LoVo (cell line): ENCODE measurements at places on chromosomes 12 and 14.

GRCh38 chr12:25319233-25319984 is 68.7 kb upstream of the KRAS start:
- no peak for DNase-seq

DNA sequence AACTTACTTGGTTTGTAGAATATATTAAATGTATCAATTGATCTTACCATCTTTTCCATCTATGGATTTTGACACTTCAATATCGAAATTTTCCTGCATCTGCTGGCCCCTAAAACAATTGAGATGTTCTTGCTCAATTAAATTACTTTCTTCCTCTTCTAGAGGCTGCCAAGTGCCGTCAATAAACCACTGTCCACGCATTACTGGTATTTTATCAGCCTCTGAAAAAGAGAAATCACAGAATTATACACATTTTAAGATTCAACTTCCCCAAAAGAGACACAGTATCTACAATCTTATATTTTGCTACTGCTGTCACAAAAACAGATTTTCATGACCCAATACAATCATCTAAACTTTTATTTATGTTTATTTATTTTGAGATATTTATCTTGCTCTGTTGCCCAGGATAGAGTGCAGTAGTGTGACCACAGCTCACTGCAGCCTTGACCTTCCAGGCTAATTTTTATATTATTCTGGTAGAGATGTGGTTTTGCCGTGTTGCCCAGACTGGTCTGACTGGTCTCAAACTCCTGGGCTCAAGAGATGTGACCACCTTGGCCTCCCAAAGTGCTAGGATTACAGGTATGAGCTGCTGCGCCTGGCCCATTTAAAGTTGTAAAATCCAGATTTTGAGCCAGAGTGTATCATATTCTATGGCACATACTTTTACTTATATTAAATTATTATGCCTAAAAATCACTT is 49.3 kb downstream of the DDHD1 start:
- DNase-seq = no peak

GRCh38 chr14:91332986-91333649 is 84.5 kb downstream of the CCDC88C start:
- no peak for DNase-seq

GRCh38 chr12:62785941-62786559 is 148.9 kb downstream of the PPM1H start:
- peak; percentile 90 for DNase-seq

DNA sequence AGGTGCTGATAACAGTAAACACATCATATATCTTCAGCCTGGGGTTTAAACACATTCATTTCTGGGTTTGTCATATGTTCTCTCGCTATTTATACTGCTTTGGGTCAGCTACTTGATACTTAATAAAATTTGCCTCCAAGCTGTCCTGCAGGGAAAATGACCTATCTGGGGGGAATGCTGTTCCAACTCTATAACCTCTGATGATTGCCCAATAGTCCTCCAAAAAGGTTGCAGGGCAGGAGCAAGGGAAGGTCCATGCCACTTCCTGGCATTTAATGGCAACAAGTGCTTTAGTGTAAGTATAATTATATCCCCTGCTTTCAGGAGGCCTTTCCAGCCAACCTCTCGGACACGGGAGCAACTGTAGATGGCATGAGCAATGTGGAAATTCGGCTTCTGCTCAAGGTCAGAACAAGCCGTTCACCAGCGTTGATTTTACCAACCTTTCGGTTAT is 198.0 kb upstream of the EEA1 start:
- DNase-seq = no peak

- no peak for DNase-seq
Observed at GRCh38 chr14:66056268-66056907, 429.8 kb upstream of the CCDC196 start.

- DNase-seq = peak; percentile 60
Observed at GRCh38 chr12:47754881-47755280, 3.8 kb downstream of the RAPGEF3 start.

- no peak for DNase-seq
Observed at GRCh38 chr14:38105106-38105702, 102.5 kb upstream of the SSTR1 start.

GRCh38 chr12:13187399-13187798 is 9.1 kb upstream of the EMP1 start:
- no peak for DNase-seq

GRCh38 chr12:84624601-84625000 is 288.0 kb downstream of the SLC6A15 start:
- no peak for DNase-seq

DNA sequence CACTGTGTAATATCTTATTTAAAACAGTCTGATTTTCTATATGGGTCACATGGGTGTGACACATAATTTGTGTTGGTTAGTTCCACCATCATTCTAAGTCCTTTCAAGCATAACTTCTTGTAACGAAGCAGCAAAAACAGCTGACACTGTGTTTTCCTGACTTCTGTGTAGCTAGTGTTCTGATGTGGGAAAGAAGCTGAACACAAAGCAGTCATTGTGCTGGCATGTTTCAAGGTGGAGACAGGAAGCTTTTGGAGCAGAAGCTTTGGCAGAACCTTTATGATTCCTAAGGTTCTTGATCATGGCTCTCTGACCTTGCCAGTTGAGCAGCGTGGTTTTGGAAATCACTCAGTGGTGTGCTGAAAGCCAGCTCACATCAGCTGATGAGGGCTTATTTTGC is 351.7 kb upstream of the MDGA2 start:
- DNase-seq = no peak
